ENCODE measurements at places on chromosomes 12 and 14.

DNA sequence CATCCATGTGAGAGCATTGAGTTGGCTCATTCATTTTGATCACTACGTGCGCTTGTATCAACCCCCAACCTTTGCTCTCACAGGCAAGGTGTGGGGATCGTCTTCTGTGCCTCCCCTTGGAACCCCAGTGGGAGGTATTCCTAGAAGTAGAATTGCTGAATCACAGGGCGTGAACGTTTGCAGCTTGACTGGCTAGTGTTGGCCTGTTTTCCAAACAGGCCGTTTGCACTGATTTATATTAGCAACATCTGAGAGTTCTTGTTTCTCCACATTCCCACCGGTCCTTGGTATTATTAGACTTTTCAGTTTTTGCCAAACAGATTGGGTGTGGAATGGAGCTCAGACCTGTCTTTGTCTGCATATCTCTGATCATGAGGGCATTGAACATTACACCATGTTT lies 288.6 kb upstream of the PWP1 start:
- no peak for DNase-seq

DNA sequence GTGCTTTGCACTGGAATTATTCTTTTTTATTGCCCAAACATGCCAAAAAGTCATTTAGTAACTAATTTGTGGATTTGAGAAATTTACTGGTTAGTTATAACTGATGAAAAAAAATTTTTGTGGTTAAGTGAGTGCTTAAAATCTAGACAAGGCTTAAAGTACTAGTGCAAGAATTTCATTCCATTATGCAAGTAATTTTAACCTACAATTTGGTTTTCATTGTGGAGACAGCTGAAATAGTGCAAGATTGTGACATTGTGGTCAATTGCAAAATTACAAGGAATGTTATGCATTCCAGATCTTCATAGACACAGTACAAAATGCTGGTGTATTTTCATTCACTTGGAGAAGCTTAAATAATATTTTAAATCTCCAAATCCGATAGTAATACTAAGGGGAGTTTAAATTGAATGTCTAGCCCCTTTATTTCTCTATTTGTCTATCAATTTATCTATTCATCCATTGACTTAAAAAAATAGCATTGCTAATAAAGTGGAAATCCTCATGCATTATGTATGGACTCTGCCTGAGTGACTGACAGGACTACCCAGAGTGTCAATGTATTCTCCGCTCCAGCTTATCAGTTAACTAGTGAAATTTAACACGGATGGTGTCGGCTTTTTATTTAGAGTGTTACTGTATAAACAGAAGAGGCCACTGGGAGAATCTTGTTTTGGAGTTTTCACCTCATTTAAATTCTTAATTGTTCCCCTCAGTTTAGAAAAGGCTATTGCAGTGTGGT lies 125.9 kb downstream of the ALX1 start:
- no peak for DNase-seq

DNA sequence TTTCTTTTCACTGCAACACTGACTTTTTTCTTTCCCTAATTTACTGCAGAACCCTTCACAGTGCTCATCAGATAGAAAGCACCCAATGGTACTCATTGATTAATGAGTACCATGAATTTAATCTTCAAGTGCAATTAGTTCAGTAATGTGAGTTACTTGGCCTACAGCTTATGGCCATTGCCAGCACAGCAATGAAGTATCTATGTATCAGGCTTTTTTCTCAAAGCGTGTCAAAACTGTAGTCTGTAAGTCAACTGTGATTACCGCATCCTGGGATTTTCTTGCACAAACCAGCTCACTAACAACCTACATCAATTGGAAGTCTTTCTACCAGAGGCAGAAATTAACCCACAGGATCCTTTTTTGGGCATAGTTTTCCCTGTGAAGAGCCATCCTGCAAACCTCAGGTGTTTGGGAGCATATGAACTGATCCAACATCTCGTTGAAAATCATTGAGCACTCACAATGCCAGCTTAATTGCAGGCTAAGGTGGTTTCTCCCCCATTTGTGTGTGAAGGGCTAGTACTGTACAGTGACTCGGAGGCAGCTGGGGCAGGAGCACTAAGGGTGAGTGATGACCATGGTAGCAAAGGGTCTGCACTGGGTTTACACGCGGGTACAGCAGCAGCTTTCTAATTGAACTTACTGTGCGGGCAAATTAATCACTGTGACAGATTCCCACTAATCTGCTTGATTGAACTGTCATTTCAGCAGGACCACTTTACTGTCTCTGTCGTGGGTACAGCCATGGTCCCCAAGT lies 619.3 kb downstream of the SNAPC1 start:
- no peak for DNase-seq

DNA sequence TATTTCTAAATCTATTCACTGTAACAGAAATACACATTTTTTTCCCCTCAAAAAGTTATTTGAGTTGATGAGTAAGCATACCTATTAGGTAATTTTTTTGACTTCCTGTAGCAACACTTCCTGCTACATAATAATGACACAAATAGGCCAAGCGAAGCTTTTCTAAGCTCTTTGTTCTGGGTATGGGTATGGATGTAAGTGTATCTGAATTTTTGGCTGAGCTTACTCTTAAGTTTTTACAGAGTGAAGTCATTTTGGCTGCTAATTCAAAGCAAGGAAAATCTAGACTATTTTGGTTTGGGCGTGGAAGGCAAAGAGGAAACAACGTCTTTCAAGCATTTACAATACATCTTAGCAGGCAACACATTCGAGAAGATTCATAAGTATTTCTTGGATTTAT lies 1206.0 kb upstream of the FLRT2 start:
- DNase-seq, result no peak

- DNase-seq, result no peak
These were observed 48.5 kb downstream of the FGD6 start for GRCh38 chr12:95168746-95169145.

GRCh38 chr12:123782997-123783792 lies 21.1 kb downstream of the DNAH10 start:
- DNase-seq, result no peak

DNA sequence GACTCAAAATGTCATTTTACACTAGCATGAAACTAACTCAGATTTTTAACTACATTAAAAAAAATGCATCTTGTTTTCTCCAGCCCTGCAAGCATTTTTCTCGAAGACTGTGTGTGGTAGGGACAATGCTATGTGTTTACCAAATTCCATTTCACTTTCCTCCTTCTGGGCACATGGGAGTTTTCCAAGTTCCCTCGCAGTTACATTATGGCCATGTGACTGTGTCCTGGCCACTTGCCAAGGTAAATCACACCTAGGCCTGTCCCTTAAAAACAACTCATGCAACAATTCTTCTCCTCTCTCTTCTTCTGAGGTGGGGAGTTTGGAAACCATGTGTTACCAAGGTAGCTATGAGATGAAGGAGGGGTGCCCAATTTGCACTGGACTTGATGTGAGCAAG lies 108.7 kb downstream of the SYT10 start:
- no peak for DNase-seq

DNA sequence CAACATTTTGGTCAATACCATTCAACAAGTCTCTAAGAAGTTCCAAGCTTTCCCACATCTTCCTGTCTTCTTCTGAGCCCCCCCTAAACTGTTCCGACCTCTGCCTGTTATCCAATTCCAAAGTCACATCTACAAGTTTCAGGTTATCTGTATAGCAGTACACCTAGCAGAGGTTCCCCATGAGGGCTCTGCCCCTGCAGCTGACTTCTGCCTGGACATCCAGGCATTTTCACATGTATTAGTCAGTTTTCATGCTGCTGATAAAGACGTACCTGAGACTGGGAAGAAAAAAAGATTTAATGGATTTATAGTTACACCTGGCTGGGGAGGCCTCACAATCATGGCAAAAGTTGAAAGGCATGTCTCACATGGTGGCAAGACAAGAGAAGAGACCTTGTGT lies 10.2 kb upstream of the PLA2G1B start:
- DNase-seq, result no peak

- DNase-seq, result no peak
These were observed 85.2 kb downstream of the CAND1 start for GRCh38 chr12:67354322-67354721.

DNA sequence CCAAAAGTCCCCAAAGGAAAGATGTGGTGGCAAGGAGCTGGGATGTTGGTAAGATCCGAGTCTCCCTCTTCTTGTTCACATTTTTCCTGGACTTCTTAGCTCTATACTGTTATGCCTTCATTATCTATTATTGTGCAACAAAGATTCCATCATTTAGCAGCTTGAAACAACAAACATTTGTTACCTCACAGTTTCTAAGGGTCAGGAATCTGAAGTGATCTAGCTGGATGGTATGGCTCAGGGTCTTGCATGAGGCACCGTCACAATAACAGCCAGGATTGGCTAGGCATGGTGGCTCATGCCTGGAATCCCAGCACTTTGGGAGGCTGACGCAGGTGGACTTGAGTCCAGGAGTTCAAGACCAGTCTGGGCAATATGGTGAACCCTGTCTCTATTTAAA lies 51.1 kb upstream of the KRAS start:
- DNase-seq, result no peak

GRCh38 chr14:90519262-90519920 lies 122.6 kb downstream of the CALM1 start:
- DNase-seq, result no peak

DNA sequence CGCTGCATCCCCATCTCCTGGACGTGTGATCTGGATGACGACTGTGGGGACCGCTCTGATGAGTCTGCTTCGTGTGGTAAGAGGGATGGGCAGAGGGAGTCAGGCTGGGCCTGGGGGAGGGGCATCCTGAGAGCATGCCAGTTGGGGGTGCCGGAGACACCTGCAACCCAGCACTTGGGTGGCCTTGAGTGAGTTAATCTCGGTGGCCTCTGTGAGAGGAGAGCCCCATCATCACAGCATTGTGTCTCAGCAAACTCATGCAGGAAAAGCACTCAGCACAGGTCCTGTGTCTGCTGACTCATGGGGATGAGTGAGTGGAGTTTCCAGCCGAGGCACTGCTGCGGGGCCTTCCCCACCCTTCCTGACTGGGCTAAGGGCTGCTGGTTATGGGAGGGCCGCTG lies 19.6 kb upstream of the LRP1-AS start:
- DNase-seq, result no peak

GRCh38 chr12:53499266-53500141 lies at the start of gene MAP3K12:
Gene MAP3K12 (minus strand): TSS chr12:53499458. CDS start chr12:53487391, 12,067 bp downstream.
- peak; percentile 53 for DNase-seq

DNA sequence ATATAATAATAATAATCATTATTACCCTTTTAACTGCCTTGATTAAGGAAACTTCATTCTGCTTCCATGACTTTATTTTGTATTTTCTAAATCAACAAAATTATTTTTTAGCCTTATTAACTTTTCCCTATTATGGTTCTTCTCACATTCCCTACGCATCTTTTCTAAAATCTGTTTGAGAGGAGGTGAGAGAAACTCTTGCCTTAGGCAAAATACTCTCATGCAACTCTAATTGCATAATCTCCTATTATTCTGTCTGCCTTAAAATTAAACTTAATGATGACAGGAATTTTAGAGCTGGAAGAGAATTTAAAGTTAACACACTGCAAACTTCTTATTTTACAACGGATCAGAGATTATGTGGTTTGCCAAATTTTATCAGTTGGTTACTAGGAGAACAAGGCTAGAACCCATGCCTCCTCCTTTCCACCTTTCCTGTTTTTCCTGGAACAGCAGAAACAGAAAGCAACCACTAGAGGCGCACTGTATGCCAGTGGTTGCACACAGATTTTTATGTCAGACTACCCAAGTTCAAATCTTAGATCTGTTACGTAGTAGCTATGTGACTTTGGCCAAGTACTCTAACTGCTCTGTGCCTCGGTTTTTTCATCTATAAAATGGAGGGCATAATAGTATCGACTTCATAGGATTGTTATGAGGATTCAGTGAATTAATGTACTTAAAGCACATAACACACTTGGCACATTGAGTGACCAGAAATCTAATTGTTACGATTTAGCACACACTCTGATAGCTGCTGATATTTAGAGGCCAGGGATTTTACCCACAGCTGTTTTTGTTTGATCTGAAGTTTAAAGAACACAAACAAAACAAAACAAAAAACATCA lies 4.3 kb upstream of the BRMS1L start:
- DNase-seq, result no peak

DNA sequence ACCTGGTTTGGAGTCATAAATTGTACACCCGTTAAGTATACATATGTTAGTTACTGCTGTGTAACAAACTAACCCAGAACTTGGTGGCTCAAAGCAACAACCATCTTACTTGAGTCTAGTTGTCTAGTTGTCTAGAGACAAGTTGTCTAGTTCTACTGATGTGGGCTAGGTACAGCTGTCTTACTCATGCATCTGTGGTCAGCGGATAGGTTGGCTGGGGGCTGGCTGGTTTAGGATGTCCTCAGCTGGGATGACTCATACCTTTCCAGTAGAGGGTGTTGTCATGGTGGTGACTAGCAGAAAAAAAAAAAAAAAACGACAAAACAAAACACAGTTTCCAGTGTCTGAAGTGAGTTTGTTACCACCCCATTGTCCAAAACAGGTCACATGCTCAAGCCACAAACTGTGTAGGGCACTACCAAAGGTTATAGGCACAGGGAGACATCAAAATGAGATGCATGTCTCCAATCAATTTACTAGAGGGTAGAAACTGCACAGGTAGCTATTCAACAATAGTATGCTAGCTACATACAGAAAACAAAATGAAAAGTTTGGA lies 680.3 kb downstream of the MED13L start:
- DNase-seq, result no peak

- no peak for DNase-seq
These were observed 16.5 kb downstream of the RBM19 start for GRCh38 chr12:113949321-113950305.

- peak; percentile 42 for DNase-seq
These were observed 54.9 kb downstream of the EID3 start for GRCh38 chr12:104358353-104359003.

DNA sequence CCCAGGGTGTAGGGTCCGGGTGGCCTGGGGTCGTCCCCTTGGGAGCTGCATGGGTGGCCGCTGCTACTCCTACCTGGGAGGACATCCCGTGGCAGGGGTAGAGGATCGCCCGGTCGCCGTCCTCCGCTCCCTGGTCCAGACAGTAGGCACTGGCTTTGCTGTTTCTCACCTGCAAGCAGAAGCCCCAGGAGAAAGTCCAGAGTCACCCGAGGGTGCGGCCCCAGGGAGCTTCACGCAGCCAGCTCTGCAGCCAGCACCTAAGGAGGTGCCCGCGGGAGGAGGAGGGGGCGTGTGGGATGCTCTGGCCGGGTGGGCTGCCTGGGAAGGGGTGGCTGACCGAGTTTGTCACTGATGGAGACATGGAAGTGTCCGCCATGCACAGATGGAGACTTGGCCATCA lies 54.8 kb downstream of the NOC4L start:
- DNase-seq, result no peak

GRCh38 chr14:62558451-62558850 lies 486.8 kb downstream of the KCNH5 start:
- no peak for DNase-seq

GRCh38 chr12:108772247-108772646 lies 40.9 kb upstream of the CORO1C start:
- no peak for DNase-seq

- DNase-seq, result no peak
These were observed 184.3 kb upstream of the RTL1 start for GRCh38 chr14:101087614-101088394.

- no peak for DNase-seq
These were observed 10.9 kb downstream of the HVCN1 start for GRCh38 chr12:110677982-110678381.

DNA sequence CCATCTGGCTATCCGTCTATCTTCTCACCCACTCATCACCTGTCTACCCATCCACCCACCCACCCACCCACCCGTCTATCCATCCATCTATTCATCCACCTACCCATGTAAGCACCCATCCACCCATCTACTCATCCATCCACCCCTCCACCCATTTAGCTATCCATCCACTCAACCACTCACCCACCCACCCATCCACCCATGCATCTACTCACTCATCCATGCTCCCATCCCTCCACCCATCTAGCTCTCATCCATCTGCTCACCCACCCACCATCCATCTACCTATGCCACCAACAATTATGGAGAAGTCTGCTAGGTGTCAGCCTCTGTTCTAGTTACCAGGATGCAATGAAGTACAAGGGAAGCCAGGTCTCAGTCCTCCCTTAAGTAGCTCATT lies 11.1 kb downstream of the TNFAIP2 start:
- DNase-seq, result no peak
